ENCODE measurements at places on chromosomes 1 and 21. TPM values are rescaled to one million over a fixed set of nuclear protein-coding genes. Genes with fewer than 3 reads are reported as not detected.

GBP5 gene
- 101 TPM for total RNA-seq

FCGR3A gene
- total RNA-seq, result 190 TPM

DNA sequence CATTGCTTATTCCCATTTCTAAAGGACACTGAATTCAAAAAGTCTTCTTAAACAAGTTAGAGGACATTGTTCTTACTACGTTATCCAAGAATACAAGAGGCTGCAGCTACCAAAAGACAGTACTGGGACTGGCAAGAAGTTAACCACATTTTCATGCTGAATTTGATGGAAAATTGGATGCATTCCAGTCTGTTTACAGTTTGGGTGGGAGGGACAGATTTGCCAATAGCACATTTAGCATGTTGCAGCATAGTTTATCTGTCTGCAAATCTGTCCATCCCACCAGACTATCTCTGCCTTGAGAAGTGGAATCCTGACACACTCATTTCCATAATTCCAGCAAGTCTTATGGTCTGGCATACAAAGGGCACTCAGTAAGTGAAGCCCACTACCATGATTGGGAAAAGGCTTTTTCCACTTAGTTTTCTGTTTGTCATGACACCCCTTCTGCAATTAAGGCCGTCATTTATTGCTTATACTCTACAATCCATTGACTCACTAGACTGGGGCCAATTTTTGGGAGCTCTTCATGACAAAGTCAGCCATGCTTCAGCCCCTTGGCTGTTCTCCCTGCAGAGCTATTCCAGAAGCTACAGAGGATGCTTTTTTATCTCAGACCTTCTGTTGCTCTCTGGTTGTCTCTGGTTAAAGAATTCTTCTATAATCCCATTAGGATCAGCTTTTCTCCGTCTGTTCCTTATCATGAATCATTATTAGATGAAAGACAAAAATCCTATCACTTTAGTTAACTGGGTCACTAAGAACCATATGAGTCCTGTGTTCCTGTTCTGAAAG lies 355.8 kb upstream of the PTBP2 start:
- H3K36me3 ChIP-seq, result no peaks in the 10 kb centered on the region
- no peak overlapping the region for H3K27ac ChIP-seq
- no peak overlapping the region for H3K4me3 ChIP-seq
- no peaks in the 10 kb centered on the region for H3K27me3 ChIP-seq

- H3K27ac ChIP-seq, result no peak overlapping the region
- H3K36me3 ChIP-seq, result no peaks in the 10 kb centered on the region
- DNase-seq, result no peak
- peaks cover 16% of the 10 kb centered on the region for H3K4me1 ChIP-seq
- no peak overlapping the region for H3K4me3 ChIP-seq
These were observed 52.6 kb upstream of the LYST start for GRCh38 chr1:235919127-235919832.

DNA sequence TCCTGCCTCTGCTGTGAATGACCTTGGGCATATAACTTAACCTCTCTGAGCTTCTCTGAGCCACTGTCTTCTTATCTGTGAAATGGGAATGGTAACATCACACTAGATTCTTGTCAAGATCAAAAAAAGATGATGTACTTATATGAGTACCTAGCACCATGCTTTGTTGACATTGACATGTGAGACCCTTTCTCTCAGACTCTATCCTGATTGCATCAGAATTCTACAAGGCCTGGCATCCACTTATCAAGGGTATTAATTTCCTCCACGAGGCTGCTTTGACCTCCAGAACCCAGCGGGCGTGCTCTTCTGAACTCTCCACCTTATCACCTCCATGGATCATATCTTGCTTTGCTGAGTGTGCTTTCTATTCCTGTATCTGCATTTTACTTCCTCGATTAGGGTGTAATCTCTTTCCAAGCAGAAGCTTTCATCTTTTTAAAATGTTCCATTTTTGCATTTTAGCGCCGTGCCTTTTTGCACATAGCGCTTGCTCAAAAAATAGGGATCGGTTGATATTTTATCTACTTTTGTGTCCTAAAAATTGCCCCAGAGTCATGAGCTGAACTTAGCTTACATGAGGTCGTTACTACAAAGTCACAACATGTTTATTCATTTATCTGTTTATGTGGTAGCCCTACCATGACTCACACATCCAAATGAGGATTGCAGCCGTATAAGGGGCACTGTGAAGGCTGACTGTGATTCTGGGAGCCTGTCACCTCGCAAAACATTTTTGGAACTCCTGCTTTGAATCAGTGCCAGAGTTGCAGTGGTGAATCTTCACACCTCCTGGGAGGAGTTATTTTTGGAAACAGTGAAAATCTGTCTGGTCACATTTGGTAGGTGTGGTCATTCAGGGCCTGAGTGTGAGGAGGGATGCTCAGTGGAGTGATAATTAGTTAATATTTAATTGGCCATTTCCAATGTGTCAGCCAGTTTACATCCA lies 63.2 kb downstream of the IER5 start:
- H3K4me3 ChIP-seq, result no peak overlapping the region
- no peak overlapping the region for H3K27ac ChIP-seq
- no peaks in the 10 kb centered on the region for H3K27me3 ChIP-seq
- H3K4me1 ChIP-seq, result peaks cover 45% of the 10 kb centered on the region
